ENCODE measurements at places on chromosomes 7 and 10.

- DNase-seq = no peak
Measured at GRCh38 chr10:43235070-43235900, 31.6 kb downstream of the RASGEF1A start.

GRCh38 chr7:35716038-35716803, 21.3 kb upstream of the HERPUD2 start:
- peak; percentile 55 for DNase-seq

DNA sequence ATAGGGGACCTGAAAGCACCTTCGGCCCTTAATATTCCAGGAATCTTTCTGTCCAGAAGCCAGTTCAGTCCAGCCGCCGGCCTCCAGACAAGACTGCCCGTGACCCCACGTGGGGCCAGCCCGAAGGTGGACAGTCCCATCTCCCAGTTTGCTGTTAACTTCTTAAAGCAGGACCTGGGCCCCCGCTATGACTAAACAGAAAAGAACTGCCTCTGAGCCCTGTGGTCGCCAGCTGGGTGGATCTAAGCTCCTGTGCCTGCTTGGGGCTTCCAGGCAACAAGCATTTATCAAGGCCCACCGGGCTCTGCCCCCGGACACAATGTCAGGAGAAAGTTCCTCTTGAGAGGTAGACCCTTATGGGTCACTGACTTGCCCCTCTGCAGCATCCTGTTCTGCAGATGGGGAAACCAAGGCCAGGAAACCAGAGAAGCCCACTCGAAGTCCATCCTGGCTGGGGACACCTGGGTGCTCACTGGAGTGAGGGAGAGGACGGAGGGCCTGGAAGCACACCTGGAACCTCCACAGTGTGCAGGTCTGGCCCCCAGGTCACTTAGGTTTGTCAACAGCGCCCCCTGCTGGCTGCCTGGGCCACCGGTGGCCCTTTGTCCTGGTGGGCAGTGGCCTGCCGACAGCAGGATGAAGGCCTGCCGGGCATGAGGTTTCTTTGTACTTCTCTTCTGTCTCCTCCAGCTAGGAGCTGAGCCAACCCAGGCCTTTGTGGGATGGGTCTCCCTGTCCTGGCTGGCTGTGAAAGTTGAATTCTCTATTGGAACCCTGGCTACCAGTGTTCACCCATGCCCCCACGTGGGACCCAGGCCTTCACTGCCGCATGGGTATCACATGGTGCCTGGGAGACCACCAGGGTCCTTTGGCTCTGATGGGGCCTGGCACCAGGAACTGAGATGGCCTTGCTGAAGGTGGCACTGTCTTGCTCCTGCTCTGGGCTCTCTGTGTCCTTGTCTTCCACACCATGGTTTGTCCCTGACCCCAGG, 128.0 kb downstream of the ZMIZ1 start:
- no peak for DNase-seq

GRCh38 chr7:55247428-55247827, 117.7 kb upstream of the LANCL2 start:
- DNase-seq = no peak

DNA sequence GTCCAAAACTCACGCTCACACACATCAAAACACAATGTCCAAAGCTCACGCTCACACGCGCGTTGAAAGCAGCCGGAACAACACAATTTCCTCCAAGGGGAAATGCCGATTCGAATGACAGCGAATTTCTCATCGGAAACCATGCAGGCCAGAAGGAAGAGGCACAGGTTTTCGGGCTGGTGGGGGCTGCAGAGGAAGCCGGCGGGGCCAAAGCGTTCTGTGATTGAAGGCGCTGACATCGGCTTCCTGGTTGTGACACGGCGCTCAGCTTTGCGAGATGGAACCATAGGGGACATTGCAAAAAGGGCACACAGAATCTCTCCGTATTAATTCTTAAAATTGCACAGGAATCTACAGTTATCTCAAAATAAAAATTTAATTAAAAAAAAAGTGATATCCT, 61.3 kb downstream of the FOXL3 start:
- DNase-seq = no peak

DNA sequence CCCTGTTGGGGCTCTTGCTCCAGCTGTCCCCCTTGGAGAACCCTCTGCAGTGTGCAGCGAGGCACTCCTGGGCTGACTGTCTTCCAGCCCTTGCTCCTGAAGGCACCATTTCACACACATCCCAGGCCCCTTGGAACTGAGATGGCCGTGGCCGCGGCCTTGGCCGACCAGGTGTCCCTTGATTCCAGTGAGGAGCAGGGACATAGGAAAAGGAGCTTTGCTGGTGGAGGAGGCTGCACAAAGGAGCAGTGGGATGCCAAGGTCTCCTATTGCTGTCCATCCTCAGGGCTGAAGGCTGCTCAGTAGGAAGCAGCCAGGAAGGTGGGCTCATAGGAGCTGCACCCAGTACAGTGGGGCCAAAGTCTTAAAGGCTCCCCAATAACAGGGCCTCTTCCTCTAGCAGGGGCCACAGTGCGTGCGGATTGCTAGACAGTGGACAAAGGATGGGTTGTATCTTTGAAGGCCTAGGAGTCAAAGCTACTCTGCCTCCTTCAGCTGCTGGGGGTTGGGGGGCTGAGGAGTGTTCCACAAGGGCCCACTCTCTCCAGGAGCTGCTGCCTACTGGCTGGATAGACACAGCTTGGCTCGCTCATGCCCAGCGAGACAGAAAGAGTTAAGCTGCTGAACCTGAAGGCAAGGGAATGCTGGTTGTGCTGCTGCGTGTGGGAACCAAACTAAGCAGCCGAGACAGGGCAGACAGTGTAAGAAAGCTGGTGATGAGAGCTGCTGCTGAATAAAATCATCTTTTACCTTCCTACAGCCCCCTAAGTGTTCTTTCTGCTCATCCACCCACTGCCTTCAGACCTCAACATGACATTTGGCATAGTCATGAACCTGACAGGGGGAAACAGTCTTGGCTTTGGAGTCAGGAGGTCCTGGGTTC, 891.9 kb upstream of the ZNF722 start:
- no peak for DNase-seq

- no peak for DNase-seq
Measured at GRCh38 chr10:128883231-128884032, 583.6 kb upstream of the MGMT start.

- DNase-seq = no peak
Measured at GRCh38 chr10:17238445-17239291, 10.6 kb downstream of the VIM start.

- DNase-seq = no peak
Measured at GRCh38 chr10:130127364-130128061, 8.7 kb upstream of the GLRX3 start.

- DNase-seq = no peak
Measured at GRCh38 chr10:48667960-48668590, 16.6 kb upstream of the WDFY4 start.

DNA sequence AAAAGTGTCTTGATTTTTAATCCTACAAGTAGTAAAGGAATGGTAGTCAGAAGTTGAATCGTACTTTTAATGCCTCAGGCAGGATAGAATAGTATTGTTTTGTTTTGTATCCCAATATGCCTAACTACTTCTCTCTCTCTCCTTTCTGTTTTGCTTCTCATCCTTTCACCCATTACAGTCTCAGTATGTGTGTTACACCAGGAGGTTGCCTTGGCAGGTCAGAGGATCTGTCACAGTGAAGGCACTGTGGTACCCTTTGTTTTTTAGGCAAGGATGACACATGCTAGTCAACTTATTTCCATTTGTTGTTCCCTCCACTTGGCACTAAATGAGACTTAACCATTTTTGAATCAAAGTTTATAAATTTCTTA, 94.4 kb downstream of the MAPK8 start:
- DNase-seq = no peak

DNA sequence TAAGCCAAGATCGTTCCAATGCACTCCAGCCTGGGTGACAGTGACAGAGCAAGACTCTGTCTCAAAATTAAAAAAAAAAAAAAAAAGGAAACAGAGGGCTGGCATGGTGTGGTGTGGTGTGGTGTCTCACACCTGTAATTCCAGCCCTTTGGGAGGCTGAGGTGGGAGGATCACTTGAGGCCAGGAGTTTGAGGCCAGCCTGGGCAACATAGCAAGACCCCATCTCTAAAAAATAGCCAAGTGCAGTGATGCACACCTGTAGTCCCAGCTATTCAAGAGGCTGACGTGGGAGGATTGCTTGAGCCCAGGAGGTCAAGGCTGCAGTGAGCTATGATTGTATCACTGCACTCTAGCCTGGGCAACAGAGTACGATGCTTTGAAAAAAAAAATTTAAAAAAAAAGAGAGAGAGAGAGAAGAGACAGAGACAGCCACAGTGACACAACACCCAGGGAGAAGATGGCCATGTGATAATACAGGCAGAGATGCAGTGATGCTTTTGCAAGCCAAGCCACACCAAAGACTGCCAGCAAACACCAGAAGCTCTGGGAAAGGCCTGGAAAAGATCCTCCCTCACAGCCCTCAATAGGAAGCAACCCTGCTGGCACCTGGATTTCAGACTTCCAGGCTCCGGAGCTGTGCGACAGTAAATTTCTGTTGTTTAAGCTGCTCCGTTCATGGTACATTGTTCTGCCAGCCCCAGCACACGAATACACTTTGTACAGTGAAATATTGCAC, 19.3 kb upstream of the SRRM3 start:
- no peak for DNase-seq

All from C1 segment of cervical spinal cord (tissue), 14 donors.